ENCODE measurements at places on chromosomes 3 and 15.

- DNase-seq = peak; percentile 49
Observed at GRCh38 chr3:109131276-109131675, 5.2 kb upstream of the C3orf85 start.

- no peak for DNase-seq
Observed at GRCh38 chr15:90860942-90861675, 7.3 kb upstream of the FURIN start.

DNA sequence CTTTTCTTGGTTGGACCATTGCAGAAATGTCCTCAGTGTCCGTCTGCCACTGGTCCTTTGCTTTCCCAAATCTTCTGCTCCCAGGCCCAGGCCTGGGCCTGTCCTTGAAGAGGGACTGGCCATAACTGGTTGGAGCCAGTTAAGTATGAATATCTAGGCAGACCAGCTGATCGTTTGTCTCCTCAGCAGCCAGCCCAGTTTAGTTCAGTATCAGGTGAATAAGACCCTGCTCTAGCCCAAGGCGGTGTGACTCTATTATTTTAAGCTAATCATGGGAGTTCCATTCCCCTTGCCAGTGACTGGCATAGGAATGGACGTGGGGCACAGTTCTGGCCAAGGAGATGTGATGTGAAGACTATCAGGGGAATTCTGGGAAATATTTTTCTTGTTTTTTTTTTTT lies 73.9 kb upstream of the RASGRF1 start:
- DNase-seq = no peak

DNA sequence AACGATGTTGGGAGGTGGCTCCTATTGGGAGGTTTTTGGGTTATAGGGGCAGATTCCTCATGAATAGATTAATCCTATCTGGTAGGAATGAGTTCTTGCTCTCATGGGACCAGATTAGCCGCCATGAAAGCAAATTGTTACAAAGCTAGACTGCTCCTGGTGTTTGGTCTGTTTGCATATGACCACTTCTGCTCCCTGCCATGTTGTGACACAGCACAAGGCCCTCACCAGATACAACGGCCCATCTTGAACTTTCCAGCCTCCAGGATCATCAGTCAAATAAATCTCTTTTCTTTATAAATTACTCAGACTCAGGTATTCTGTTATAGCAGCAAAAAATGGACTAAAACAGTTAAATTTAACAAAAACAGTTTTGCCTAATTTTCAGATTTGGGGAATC lies 34.4 kb downstream of the TRIM42 start:
- no peak for DNase-seq

DNA sequence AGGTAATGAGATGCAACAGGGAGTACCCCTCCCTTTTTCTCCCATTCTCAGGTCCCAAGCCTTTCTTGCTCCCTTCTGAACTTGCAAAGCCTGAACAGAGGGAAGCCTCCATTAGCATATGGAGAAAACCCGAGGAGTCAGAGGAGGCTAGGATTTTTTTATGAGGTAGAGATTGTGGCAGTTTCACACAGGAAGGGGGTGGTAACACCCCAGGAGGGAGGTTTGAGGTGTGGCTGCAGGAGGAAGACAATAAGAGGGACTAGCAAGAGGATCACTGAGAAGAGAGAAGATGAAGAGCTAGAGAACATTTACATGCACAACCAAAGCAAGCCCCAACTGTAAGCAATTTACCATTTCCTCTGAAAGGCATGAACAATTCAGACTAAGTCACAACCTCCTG lies 322.7 kb downstream of the SV2B start:
- DNase-seq = no peak

Measured in NCI-H2171 (cell line).